ENCODE measurements at places on chromosomes 6 and 20.

- no peak for DNase-seq
Observed at GRCh38 chr20:63734946-63735858, 1.3 kb upstream of the LIME1 start.

GRCh38 chr20:62511300-62511914 lies 35.6 kb upstream of the GATA5 start:
- DNase-seq, result no peak

DNA sequence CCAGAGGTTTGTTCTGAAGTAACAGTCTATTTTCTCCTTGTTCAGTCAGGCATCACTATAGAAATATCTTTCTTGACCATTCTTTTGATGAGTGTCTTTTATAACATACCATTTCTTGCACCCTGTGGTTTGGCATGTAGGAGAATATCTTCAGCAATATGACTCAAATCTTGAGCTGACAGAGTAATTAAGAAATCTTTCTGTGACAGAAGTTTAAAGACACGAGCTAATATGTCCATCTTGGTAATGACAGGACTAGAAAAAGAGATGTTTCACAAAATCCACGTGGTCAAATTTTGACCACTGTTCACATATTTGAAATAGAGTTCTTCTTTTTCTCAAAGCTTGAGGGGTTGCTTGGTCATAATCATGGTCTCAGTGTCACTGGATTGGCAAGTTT lies 149.9 kb downstream of the MYB start:
- no peak for DNase-seq

DNA sequence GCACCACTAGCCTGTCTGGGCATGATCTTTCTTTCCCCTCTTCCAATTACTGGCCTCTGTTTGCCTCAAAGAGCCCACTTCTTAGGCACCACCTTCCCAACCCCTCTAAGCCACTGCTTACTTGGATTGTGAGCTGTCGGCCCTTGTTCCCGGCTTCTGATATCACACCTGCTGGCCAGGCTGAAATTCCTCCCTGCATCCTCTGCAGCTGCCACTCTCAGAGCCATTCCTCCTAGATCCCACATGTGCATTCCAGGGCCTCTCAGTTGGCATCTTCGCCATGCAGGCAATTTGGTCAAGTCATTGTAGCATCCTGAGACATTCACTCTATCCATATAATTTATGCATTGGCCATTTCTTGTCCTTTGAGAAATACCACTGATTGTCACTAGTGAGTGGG lies 135.9 kb downstream of the OLIG3 start:
- no peak for DNase-seq

DNA sequence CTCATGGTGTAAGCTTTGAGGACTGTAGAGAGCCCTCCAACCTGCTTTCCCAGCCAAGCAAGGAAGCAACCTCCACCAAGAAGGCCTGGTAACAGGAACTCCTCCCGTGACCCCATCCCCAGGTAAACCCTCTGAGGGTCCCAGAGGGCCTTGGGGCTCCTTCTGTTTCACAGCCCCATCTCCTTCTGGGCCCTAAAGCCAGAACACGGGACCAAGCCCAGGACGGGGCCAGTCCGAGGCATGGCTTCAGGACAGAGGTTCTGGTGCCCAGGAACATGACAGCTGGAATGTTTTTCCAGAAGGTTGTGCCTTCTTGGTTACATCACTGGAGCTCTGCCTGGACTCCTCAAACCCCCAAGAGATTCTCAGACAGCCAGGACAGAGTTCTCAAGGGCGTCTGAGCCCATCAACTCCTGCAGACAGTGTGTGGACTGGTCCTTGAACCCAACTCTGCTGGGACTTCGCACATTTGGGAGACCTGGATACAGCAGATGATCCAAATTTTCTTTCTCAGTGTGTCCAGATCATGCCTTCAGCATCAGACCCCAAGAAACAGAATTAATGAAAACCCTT lies 43.1 kb downstream of the RRBP1 start:
- DNase-seq, result no peak

- no peak for DNase-seq
Observed at GRCh38 chr20:19210391-19211155, 1.9 kb upstream of the SLC24A3 start.

GRCh38 chr6:131819572-131820124 lies 11.8 kb downstream of the ENPP1 start:
- no peak for DNase-seq

DNA sequence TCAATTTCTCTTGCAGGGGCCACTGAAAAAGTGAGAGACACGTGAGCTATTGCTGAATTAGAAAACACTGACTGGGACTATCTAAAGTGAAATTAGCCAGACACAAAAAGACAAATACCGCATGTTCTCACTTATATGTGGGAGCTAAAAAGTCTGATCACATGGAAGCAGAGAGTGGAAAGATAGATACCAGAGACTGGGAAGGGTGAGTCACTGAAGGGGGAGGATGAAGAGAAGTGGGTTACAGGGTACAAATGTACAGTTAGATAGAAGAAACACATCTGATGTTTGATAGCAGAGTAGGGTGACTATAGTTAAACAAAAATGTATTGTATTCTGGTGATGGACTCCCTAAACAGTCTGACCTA lies 13.4 kb downstream of the CST3 start:
- no peak for DNase-seq

DNA sequence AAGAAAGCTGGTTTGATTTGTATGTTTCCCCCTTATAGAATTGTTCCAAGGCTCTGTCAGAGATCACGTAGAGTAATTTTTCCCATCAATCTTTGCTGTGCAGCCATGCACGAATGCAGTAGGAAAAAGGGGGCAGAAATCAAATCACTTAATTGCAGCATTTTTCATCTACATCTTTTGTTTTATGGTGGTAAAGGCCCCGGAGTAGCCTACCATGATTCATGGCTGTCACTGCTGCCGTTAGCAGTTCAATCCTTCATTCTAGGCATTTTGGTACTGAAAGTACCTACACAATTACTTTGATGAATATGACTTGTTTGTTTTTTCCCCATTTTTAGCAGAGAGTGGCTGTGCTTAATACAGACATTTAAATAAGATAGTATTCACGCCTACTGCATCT lies 631.9 kb upstream of the MMS22L start:
- DNase-seq, result no peak

DNA sequence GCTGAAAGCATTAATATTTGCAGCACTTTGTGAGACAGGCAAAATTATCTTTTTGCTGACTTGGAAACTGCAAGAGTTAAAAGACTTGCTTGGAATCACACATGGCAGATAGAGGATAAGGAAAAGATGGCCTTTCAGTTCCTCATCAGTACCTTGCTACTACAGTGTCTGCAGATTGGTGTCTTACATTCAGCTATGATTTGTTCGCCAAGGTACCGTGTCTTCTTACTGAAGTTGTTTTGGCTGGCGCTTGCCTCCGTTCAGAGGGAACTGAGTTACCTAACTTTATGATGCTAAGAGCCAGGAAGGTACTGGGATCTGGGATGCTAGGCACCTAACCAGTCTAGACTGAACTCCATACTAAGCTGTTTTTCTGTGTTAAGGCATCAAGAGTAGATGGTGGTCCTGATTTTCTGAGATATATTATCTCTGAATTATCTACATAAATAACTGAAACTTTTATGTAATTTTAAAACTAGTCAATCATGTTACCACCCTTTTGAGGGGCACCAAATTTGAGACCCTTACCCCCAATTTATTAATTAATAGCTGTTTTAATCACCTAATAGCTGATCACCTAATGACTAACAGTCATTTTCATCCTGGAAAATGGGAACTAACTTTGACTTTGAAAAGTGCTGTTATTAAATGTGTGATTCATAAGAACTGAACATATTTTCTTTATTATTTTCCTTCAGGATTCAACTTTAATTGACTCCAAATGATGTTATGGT lies 2.5 kb downstream of the WTAP start:
- DNase-seq, result no peak

- DNase-seq, result no peak
Observed at GRCh38 chr6:79756496-79756895, 125.4 kb downstream of the SH3BGRL2 start.

GRCh38 chr20:36827541-36828279 lies 48.2 kb upstream of the TLDC2 start:
- DNase-seq, result no peak

GRCh38 chr6:154993710-154994109 lies 1.4 kb upstream of the TIAM2 start:
- DNase-seq, result no peak

GRCh38 chr6:499617-500016 lies 108.1 kb downstream of the IRF4 start:
- no peak for DNase-seq

DNA sequence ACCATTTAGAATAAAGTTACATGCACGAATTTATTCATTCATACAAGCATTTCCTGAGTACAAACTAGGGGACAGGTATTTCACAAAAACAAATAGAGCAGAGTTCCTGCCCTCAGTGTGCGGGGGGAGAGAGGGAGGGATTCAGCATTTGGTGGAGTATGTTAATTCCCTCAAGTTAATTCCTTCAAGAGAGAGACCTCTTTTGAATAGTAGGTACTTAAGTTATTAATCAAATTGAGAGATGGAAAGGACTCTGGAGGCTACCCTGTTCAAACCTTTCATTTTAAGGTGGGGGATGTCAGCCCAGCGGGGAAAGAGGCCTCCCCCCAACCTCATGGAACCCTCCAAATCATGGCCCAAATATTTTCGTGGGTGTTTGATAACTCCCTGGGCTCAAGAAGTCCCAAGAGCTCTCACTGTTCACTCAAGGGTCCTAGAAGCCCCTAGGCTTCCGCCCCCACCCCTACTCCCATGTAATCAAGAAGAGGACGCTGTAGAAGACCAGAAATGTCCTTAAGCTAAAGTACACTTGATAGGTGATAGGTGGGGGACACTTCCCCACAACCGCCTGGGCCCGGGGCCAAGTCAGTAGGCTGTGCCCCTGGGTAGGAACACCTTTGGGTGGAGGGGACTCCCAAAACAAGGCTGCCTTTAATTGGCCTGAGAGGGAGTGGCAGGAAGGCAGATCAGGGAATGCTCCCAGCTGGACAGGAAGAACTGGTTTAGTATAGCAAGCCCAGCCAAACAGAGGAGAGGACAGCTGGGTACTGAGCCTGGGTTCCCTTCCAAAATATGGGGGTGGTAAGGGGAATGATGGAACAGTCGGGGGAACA lies 2.9 kb downstream of the SDC4 start:
- no peak for DNase-seq

- DNase-seq, result no peak
Observed at GRCh38 chr6:107656883-107657282, 167.0 kb downstream of the SOBP start.

DNA sequence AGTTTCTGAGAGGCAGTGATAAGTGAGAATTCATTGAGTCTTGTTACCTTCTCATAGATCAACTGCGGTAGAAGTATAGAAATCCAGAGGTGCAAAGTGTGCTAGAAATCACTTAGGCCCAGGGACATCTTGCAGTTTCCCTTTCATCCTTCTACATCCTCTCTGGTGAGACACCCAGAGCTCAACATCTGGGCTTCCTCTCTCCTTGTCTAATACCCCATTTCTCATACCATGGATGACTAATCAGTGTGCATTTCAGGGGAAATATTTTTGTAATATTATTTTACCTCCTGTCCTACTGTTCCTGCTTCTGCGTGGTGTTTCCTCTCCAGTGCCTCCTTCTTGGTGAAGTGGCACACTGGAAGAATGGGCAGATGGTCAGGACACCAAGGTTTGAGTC lies 322.4 kb downstream of the TFAP2B start:
- no peak for DNase-seq

GRCh38 chr20:62938105-62938888 lies at the start of gene GID8:
Gene GID8, plus strand, starts transcription at chr20:62938147. Its CDS starts 3,356 bp downstream, at chr20:62941503.
- DNase-seq, result no peak

DNA sequence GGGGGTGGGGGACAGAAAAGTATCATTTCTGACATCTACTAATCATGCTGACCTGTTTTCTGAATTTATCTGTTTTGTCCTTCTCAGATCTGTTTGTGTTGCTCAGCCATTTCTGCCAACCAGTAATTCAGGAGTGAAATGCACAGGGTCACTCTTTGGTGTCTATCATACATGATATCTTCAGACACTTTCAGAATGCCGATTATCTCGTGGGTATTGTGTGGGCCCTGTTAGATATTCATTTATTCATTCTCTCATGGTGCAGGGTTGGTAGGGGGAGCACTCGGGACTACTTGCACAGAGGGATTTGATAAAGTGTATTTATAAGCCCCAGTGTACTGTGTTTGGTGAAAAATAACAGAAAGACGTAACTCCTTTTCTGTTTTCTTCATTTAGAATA lies 101.2 kb upstream of the CITED2 start:
- DNase-seq, result no peak

- DNase-seq, result no peak
Observed at GRCh38 chr6:150887978-150888563, 22.6 kb downstream of the MTHFD1L start.

DNA sequence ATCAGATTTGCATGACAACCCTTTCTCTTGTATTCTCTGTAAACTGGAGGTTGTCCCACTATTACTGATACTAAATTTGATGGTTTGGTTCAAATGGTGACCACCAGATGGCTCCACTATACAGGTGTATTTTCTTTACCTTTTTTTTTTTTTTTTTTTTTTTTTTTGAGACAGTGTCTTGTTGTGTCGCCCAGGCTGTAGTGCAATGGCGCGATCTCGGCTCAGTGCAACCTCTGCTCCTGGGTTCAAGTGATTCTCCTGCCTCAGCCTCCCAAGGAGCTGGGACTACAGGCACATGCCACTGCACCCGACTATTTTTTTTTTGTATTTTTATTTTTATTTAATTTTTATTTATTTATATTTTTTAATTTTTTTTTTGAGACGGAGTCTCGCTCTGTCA lies 6.6 kb upstream of the WTAP start:
- DNase-seq, result no peak

DNA sequence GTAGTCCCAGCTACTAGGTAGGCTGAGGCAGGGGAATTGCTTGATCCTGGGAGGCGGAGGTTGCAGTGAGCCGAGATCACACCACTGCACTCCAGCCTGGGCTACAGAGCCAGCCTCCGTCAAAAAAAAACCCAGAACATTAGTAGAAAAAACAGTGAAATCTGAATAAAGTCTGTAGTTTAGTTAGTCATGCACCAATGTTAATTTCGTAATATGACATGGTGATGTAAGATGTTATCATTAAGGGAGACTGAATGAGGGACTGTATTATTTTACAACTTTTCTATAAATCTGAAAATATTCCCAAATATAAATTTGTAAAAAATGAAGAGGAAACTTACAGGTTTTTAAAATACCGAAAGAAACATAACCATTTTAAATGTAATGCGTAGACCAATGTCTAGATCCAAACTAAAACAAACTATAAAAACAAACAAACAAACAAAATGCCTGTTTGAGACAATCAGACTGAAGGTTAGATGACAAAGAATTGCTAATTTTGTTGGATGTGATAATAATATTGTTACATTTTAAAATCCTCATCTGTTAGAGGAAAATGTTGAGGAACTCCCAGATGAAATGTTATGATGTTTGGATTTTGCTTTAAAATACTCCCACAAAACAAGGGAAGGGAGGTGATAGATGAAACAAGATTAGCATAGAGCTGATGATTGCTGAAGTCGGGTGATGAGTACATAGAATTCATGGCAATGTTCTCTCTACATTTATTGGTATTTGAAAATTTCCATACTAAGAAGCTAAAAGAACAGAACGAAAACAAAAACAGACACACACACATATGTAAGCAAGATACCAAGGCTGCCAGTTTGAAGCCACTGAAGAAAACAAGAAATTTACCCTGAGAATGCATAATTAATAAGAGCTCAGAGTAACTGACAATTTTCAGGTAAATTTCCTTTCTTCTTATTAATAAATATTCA lies 1.8 kb downstream of the GSTA4 start:
- DNase-seq, result no peak

Measured in activated CD8-positive, alpha-beta memory T cell treated with anti-CD3 and anti-CD28 coated beads for 1 hour (primary cell).